Activated CD4-positive, alpha-beta T cell treated with anti-CD3 and anti-CD28 coated beads for 24 hours (primary cell): ENCODE measurements at places on chromosomes 5 and 9.

DNA sequence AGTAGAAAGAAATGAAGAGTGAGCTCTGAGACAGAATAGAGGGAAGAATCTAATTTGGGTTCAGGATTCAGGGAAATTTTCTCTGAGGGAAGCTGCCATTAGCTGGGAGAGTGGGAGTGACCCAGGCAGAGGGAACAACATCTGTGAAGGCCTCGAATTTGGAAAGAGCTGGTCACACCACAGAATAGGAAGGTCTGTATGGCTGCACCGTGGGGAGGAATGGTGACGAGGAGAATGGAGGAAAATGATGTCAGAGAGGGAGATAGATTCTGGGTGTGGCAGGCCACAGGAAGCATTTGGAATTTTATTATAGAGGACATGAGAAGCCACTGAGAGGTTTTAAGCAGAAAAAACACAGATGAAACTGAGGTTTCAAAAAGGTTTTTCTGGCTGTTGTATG is 98.5 kb downstream of the MAMDC2 start:
- no peak for DNase-seq

- DNase-seq = no peak
Observed at GRCh38 chr5:42767491-42768105, 11.0 kb downstream of the CCDC152 start.

DNA sequence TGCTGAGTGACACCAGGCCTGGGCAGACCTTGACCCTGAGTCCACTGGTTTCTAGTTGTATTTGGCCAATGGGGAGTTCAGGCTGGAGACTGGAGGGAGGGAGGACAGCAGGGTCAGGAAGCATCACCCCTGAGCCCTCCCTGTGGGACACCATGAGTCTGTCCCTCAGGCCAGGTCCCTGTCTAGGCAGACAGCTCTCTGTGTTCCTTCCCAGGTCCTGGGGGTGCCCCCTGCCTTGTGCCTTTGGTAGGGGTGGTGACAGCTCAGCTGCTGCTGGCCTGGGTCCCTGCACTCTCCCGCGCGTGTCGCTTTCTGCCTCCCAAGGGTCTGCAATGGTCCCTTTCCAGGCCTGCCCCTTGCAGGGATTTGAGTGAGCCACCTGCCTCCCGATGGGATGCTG is 125.5 kb downstream of the OLFM1 start:
- DNase-seq = no peak

GRCh38 chr9:35690614-35691333 is 1.0 kb upstream of the TPM2 start:
- DNase-seq = peak; percentile 37
